ENCODE measurements at places on chromosomes 3 and 15.

- DNase-seq = no peak
Measured at GRCh38 chr3:131421957-131422498, 40.5 kb downstream of the NUDT16 start.

- DNase-seq = no peak
Measured at GRCh38 chr3:33141006-33141405, 27.2 kb downstream of the CRTAP start.

DNA sequence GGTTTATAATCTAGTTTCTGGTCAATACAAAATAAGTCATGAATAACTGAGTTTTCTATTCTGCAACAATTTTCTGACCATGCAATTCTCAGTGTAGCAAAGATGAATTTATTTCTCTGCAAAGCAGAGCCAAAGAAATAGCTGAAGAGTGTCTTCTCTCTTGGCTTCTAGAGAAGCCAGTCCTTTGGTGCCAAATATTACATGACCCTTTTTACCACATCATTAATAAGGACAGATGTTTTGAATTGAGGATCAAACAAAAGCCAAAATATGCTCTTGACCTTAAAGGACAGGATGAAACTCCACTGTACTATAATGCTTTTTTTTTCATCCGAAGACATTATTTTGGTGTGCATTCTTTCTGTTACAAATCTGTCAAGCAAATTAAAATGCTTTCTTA, 40.2 kb upstream of the OSTN start:
- no peak for DNase-seq

- DNase-seq = no peak
Measured at GRCh38 chr3:108403686-108404345, 106.6 kb downstream of the MYH15 start.

DNA sequence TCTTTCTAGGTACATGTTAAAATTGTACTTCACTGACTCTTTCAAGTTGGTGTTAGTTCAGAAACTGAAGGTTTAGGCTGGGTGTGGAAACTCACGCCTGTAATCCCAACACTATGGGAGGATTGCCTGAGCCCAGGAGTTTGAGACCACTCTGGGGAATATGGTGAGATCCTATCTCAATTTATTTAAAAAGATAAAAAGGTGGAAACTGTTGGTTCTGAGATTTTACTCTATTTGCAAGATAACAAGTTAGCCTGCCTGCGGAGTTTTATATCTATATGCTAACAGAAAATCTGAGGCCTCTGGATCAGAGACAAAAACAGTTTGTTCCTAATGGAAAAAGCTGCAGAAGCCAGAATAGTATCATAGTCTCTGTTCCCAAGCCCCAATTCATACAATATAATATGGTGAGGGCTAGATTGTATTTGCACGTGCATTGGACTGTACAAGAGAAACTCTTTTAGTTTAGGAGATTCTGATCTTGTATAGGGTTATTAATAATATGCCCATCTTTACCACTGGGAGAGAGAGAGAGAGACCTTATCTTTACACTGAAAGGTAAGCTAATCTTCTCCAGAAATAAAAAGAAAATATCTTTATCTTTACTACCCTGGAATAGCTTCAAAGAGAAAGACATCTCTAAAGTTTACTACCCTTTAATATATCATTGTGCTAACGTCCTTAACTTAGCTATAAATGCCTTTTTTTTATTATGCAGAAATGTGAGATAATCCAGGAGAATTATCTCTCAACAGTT, 1267.6 kb downstream of the OTOL1 start:
- DNase-seq = no peak

DNA sequence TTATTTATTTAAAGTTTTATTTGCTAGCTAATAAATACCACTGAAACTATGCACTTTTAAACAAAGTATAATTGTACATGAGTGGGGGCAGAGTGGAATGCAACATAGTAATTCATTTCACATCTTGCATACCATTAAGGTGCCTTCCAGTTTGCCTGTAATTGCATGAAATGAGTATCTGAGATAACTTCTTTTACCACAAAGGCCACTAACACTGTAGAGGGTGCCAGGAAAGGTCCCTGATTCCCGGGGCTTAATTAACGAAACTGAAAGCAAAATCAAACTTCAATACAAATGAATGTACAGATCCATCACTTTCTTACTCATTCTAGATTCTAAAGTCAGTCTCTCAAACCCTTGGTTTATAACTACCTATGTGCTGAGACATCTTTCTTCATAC, 2.1 kb downstream of the CD47 start:
- DNase-seq = no peak

DNA sequence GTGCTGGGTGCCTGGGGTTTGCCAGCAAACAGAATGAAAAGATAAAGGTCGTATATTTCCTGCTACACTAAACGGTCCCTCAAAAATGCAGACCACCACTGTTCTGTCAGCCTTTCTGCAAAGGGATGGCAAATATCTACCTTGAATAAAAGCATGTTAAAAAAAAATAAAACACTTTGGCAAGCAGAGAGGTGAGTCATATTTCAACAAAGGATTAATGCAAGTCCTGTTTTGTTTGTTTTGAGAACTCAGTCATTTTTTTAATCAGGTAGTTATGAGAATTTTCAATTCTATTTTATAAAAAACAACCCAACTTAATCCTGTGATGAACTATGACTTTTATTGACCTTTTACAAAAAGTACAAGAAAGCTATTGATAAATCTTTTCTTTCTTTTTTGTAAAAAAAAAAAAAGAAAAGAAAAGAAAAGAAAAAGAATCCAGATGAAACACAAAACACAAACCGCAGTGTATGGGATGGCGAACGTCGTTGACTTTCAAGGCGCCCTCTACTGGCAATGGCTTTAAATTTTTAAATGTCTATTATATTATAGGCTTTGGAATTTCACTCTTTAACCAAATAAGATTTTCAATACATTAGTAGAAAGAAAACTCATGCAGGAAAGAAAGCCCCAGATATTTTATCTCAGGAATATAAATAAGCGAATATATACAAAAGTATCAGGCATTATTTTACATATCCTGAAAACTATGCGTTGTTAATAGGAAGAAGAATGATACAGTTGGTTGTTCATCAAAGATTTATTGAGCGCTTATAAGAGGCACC, 87.8 kb downstream of the NCEH1 start:
- no peak for DNase-seq
